Activated CD4-positive, alpha-beta T cell treated with anti-CD3 and anti-CD28 coated beads, Interleukin-2, amount 10 ng/mL, durations not matched to agents 24 days and 14 days (primary cell): ENCODE measurements at places on chromosomes 5 and 9.

DNA sequence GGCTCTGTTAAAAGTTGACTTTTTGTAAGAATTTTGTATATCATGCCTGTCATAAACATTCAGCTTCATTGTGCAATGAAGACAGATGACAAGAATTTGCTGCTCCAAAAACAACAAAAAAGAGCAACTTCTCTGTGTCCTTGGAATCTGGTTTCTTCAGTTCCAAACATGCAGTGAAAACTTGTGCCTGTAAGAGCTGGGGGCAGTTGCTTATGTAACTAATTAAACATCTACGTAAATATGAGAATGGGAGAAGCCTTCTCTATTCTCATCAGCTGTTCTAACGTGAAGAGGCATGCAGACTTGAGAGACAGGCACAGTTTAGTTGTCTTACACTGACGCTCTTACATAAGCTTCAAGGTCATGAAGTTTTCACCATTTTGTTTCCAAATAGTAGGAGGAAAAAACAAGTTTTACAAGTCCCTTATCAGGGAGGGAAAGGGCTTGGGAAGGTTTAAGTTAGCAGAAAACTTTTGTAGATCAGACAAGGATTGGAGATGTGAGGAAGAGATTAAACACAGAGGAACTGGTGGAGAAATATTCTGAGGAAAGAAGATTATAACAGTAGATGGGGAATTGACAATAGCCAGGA is 170.4 kb downstream of the RFK start:
- no peak for DNase-seq

DNA sequence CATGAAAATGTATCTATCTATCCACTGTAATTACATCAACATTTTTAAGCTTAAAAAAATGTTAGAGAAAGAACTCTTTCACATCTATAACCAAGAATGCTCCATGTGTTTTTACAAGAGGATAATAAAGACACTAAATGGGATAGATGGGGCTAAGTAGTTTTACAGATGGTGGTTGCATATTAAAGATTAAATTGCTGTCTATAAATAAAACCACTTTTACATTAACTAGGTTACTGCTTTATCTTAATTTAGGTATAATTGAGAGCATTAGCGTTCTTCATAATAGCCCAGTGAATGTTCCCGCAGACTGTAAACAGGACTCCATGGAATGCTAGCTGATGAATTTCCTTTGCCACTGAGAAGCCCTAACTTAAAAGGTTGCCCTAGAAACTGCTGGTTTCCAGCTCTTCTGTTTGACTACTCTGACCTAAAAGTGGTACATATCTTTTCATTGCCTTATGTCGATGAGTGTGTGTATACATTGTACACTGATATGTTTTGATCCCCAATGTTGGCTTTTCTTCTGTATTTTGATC is 117.9 kb downstream of the SGCD start:
- no peak for DNase-seq

- DNase-seq = no peak
Observed at GRCh38 chr5:38381361-38381760, 123.0 kb downstream of the EGFLAM start.

DNA sequence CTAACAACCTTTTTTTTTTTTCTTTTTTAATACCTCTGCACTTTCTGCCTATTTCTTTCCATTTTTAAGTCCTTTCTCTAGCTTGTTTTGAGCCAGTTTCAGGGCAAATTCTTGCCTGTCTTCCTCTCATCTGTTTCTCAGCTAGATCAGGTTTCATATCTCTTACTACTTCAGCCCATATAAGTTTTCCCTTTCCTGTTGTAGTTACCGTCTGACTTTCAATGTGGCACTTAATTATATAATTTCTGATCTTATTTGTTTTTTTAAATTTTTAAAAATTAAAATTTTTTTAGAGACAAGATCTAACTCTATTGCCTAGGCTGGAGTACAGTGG is 104.7 kb upstream of the ELL2 start:
- DNase-seq = no peak

DNA sequence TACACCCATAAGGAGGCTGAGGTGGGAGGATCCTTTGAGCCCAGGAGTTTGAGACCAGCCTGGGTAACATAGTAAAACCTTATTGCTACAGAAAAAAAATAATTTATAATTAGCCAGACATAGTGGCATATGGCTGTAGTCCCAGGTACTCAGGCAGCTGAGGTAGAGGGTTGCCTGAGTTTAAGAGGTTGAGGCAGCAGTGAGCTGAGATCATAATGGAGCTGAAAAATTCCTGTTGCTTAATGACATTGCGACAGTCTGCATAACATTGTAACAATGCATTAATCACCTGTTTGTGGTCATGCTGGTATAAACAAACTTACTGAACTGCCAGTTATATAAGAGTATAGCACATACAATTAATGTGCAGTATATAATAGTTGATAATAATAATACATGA is 214.2 kb downstream of the TRIM32 start:
- no peak for DNase-seq

- no peak for DNase-seq
Observed at GRCh38 chr5:84436866-84437265, 52.2 kb upstream of the EDIL3 start.

- DNase-seq = peak; percentile 92
Observed at GRCh38 chr9:130940693-130941576, 1.9 kb upstream of the FIBCD1 start.

GRCh38 chr5:67047160-67047559 is 149.4 kb downstream of the CD180 start:
- peak; percentile 42 for DNase-seq

DNA sequence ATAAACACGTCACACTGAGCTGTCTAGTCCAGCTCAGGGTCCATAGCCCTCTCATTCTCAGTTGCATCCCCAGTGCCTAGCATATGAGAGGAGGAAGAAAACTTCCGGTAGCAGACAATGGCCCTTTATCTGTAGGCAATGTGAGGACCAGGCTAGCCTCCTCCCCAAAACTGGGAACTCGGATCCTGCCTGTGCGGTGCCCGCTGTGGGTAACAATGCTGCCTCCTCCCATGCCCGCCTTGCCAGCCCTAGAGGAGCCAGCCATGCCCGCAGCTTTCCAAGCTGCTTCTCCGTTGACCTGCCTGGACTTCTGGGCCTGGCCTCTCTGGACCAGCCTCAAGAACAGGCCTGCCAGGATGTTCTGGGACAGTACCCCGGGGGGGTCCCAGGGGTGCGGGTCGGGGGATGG is 74.6 kb upstream of the ORM1 start:
- no peak for DNase-seq

DNA sequence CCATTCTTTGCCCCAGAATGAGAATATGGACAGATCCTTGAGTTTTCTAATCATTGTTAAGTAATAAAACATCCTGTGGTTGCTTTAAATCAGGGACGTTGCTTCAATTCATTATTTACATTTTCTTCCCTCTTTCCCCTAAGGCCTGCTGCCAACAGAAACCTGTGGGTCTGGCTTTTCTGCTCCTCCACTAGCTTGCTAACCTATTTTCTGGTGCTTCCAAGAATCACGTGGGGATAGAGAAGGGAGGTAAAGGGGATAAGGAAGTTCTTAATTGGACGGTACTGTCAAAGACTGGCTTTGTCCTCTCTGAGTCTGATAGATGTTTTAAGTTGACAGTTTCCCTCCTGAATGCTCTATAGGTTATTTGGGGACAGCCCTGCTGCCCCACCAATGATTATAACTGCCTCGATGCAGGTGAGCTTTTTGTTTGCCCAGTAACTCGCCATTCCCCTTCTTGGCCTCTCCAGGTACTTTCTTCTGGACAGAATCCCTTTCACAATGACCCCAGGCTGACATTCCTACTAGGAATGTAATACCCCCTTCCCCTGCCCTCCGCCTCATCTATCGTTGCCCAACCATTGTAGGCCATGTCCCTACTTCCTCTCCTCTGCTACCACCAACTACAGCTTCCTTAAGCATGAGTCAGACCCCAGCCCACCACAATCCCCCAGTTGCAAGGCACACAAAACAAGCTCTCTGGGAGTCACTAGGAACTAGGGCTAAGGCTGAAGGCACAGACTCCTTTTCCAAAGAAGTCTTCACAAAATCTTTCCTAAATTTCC is 19.9 kb upstream of the CPEB4 start:
- no peak for DNase-seq

GRCh38 chr9:35277628-35278359 is 116.0 kb downstream of the UNC13B start:
- no peak for DNase-seq

DNA sequence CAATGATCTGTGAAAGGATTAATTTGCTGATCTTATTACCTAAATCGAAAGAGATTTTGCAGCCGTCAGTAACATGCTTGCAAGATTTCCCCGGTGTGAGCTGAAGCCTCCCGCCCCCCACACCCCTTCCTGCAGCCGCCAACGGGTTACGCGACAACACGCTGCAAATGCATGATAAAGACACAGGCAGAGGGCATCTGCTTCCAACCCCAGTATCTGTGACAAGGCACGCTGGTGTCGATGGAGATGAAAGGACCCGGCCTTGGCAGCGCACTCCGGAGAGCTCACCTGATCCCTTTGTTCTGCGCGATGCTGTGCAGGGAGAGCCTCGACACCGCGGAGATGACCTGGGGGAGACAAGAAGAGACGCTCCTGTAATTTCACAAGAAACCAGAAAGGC is 122.9 kb upstream of the SARDH start:
- no peak for DNase-seq

DNA sequence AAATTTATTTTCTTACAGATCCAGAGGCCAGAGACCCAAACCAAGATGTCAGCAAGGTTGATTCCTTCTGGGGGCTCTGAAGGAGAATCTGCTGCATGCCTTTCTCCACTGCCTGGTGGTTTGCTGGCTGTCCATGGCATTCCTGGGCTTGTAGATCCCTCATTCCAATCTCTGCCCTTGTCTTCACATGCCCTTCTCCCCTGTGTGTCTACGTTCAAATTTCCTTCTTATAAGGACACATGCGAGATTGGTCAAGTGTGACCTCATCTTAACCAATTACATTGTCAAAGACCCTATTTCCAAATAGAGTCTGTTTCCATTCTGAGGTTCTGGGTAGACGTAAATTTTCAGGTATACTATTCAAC is 84.5 kb upstream of the RAI14 start:
- DNase-seq = no peak

- DNase-seq = no peak
Observed at GRCh38 chr5:9951865-9952516, 297.7 kb downstream of the ATPSCKMT start.

DNA sequence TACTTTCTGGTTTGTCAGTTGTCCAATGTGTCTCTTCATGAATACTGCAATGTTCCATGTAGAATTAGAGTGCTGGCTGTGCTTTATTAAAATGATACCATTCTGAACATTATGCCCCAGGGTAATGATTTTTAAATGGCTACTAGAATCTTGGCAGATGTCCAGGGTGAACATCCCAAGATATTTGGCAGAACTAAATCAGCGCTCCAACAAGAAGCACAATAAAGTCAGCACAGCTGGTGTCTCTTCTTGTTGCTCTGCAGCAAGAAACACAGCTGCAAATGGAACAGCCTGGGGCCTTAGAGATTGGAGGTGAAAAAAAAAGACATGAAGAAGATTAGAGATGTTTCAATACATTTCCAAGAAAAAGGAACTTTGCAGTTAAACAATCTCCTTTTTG is 248.3 kb downstream of the CDH18 start:
- no peak for DNase-seq

DNA sequence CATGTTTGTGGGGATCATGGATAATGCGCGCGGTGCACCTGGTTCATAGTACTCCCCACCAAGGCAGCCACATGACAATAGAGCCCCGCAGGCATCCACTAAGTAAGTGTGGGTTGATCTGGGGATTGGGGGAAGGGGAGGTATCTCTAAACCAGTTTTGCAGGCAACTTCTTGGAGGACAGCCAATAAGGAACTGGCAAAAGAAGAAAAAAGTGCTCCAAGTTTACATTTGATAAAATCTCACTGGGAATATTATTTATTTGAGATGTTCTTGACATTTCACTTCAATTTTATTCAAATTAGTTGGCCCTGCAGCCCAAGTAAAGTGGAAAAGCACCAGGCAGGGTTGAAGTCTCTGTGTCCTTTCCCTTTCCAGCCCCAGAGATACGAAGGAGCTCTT is 8.5 kb downstream of the FBP1 start:
- no peak for DNase-seq

DNA sequence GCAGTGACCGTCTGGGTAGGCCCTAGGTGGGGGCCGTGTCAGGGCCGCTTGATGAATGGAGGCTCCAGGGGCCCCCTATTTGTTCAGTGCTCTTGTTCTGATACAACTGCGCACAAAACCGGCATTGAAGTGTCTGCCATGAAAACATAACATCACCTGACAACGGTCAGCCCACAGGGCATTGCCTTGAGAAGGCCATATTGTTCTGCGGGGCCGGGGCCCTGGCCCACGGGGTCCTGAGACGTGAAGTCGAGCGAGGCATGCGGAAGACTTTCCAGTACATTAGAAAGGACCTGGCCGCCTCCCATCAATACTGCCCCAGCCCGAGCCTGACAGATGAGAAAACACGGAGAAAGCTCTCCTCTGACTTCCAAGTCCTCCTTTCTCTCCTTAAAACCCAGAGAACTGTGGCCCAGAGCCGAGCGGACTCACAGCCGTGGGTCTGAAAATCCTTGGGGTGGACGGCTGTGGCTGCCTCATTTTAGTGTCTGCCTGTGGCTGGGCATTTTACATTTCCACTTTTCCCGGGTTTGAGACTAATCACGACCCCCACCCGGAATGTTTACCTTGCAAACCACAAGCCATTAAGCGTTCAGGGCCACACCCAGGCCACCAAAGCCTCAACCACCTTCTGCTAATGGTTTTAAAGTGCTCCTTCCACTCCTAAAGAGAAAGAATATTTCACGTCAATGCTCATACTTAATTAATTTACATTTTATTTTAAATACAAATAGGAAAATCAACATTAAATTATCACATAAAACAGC is 391.0 kb upstream of the IRX2 start:
- DNase-seq = no peak

DNA sequence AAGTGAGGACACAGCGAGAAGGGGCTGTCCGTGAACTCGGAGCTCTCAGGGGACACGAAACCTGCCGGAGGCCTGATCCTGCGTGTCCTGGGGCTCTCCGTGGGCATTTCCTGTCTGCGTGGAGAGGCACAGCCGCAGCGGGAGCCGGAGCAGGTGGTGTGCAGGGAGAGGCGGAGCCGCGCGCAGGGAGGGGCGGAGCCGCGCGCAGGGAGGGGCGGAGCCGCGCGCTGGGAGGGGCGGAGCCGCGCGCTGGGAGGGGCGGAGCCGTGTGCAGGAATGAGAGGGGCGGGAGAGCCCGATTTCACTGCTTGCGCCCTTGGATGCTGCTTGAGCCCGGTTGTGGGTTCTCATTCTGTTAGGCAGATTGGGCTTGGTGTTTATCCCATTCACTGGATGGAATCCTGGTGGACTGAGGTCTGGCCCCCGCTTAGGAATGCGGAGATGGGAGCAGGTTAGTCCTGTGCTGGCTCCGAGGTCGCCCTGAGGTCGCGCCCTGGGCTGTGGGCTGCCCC is 26.7 kb downstream of the NDUFS6 start:
- peak; percentile 66 for DNase-seq

DNA sequence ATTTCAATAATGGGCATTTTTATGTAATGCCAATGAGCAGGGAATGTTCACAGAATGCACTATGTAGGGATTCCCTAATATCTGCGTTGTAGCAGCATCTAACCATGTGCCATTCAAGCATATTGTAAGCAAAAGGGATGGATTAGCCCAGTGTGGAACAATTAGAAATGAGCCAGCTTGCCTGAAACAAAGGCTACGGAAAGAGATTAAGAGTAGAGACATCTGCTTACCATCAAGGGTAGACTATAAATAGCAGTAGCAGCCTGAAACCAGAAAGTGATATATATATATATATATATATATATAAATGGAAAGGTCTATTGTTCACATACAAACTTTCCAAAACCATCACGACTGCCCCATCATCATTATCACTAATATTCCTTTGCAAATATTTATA is 31.9 kb upstream of the CEP120 start:
- no peak for DNase-seq

GRCh38 chr9:36150574-36151315 is 14.2 kb downstream of the GLIPR2 start:
- DNase-seq = no peak

- DNase-seq = peak; percentile 19
Observed at GRCh38 chr9:6897207-6897822, 139.5 kb downstream of the KDM4C start.
